ENCODE measurements at places on chromosomes 2 and 18.

- DNase-seq = no peak
These were observed 29.4 kb downstream of the SIX3 start for GRCh38 chr2:44970846-44971450.

GRCh38 chr2:235414422-235414821 is 79.4 kb upstream of the AGAP1 start:
- DNase-seq = no peak

DNA sequence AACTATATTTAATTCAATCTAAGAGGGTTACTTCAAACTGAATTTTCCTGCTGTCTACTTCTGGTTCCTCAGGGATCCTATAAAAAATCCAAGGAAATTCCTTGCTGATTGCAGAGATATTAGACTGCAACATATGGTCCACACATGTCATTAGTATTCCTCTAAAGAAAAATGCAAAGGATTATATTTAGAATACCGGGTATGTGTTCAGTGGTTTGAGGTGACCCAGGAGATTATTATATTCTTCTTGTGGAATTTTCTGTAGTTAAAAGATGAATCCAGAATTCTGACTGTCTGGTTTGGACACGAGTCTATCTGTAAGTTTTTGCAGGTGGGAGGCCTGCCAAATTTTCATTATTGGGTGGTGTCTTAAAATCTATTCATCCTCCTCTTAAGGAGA is 18.2 kb downstream of the HOXD1 start:
- DNase-seq = no peak

DNA sequence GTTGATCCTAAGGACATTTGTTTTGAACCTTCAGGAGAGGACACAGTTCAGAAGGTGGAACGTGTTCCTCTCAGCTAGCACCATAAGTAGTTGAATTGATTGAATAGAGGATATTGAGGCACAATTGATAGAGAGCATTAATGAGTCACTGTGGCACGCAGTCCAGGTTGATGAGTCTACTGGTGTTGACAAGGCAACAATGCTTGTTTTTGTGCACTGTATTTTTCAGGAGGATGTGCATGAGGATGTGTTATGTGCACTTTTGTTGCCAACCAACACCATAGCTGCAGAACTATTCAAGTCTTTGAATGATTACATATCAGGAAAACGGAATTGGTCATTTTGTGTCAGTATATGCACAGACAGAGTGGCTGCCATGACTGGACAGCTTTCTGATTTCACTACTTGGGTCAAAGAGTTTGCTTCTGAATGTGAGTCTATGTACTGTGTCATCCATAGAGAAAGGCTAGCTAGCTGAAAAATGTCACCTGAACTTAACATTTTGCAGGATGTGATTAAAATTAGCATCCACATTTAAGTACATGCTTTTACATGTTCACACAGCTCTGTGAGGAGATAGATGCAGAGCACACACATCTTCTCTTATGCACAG is 140.1 kb upstream of the B3GNT2 start:
- no peak for DNase-seq

DNA sequence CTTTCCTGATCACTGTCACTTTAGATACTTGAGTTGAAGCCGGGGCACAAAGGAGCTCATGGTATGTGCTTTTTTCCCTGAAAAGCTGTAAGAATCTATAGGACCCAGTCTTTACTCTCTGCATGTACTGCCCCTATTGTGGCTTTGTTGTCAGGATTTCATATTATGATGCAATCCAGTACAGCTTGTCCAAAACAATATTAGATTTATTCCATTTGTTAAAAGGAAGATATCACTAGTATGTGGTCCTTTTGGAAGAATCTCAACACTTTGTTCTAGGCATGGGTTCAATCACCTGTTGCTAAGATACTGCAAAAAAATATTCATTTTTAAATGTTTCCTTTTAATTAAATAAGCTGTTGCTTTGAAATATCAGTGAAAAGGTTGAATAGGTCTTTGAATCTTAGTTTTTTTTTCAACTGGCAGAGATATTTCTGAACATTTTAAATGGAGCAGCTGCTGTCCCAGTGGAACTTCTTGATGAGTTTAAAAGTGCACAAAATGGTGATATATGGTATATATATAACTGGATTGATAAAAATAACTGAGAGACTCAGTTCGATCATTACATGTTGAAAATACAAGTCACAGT is 256.6 kb upstream of the NT5C1B start:
- DNase-seq = no peak

- no peak for DNase-seq
These were observed 20.1 kb downstream of the MAPRE2 start for GRCh38 chr18:35061336-35061735.

GRCh38 chr2:19675856-19676460 is 225.8 kb downstream of the TTC32 start:
- DNase-seq = no peak

DNA sequence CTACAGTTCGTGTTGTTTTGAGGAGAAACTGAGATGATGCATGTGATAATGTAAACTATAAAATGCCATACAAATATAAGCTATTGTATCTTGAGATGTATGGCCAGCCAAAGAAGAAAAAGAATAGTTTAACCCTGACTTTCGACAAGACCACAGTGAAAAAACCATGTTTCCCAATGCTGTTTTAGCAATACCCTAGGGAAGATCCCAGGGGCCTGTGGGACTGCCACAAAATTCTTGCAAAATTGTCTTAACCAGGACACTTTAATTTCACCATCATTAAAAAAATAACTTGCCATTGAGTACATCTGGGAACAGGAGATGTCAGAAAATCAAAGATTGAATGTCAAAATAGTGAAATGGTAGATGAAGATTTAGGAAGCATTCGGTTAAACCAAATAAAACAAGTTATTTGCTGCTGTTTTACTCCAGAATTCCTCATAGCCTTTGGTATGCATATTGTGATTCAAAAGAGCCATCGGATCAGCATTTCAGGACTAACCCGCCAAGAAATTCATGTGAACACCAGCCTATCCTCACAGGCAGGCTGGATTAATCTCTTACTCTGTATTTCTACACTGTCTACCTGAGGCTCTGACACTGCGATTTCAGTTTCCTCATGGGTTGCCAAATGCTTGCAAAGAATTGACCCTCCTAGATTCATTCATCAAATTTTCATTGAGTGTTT is 49.0 kb upstream of the SP3 start:
- DNase-seq = no peak

- DNase-seq = no peak
These were observed 118.6 kb downstream of the ANKRD44 start for GRCh38 chr2:197191940-197192322.

GRCh38 chr2:102782933-102783332 is 21.1 kb downstream of the TMEM182 start:
- no peak for DNase-seq

DNA sequence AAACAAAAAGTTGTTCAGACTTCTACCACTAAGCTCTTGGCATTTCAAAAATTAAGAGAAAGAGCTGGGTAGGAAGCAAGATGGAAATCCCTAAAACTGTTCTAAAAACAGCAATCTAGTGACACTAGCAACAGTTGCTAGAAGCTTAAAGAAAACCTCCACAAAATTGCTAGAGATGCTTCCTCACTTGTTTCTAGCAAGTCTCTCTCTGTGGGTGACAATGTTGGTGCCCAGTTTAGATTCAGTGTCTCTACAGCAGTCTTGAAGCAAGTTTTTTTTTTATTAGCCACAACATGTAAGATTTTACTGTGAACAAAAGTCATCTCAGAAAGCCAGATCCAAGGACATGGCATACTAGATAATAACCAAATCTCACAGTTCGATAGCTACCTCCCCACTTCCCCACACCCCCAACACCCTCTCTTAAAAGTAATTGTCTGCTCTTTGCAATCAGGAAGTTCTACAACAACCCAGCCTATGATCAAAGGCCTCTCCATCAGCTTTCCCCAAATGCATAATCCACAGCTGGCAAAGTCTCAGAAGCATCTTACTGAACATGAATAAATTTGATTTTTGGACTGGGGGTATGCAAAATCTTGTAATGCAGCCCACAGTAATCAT is 70.0 kb downstream of the ANKRD44 start:
- DNase-seq = no peak

DNA sequence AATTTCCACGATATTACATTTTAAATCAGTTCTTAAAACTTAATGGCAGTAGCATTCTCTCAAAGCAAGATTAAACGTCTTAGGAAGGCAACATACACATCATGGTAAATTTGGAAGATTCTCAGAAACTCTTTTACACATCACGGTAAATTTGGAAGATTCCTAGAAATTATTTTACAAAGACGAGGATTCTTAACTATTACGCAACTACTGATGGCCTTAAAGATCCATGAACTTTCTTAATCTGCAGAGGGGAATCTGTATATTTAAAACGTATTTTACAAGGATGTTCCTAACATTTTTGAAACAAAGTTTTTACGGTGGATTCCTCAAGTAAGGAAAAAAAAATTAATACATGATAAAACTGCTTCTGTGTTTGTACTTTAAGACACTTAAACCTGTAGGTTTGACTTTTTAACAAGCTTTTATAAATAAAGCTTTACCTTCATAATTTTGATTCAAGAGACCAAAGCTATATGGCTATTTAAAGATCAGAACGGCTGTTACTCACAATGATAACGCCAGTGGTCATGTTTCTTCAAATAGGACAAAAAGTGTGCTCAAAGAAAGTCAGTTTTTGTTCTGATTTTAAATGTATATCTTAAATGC is 1.7 kb downstream of the ATF2 start:
- DNase-seq = no peak

DNA sequence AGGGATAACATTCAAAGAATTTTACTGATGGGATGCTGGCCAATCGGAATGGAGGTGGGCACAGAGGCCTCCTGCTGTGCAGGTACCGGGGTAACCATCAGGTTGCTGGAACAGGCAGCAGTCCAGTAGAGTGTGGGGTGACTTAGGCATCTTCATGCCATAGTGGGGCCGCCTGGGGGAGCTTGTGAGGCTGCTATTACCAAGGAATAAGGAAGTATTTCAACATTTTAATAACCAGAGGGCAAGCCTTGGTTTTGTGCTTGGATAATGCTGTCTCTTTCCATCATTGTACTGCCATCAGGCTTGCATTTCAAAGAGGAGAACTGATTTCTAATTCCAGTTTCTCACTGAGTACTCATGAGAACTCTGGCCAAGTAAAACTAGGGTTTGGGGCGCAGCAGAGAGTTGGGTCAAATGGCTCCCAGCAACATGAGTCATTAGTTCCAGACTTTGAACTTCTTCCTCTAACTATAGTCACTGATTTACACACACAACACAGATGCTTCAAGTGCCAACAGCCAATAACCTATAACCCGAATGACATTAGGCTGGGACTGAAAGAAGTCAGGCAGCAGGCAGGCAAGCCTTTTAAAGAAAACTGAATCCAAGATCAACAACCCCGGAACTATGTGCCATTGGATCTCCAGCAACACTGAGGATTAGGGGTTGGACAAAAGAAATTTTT is 56.1 kb upstream of the FHL2 start:
- no peak for DNase-seq

DNA sequence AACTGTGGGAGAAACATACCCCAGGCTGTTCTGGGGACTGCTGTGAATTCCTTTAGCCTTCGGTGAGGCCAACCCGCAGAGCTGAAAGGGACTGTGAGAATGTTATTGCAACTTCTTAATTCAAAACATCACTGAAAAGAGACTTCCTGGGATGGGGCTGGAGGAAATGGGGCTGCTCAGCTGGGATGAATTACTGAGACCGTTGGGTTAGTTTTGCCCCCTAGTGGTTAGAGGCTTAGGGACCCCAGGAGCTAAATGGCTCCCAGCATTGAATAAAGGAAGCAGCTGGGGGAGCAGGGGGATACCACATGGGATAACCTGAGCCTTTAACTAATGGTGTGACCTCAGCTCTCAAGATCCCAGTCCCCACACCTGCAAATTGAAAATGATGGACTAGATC is 941.1 kb upstream of the FANCL start:
- DNase-seq = no peak

DNA sequence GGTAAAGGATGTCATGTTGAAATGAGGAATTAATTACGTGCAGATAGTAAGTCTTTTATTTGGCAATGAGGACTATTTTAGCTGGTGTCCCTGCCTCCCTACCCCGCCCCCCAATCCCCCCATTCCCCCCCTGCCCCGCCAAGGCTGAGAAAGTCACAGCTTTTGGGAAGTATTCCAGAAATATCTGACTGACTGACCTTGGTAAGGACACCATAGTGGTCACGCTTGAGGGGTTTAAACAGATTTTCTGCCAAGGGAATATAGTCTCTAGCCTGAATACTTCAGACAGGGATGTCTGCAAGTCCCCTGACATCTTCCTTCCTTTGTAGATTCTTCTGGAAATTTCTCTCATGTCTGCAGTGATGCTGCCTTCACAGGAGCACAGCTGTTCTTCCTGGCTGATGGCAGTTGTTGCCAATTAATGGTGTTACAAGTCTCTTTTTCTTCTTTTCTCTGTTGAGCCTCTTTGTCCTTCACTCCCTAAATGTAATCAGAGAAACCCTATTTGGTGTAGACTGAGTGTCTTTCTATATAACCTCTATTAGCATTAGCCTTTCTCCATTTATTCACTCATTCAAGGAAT is 53.7 kb upstream of the MGAT5 start:
- DNase-seq = no peak

- DNase-seq = no peak
These were observed 12.3 kb downstream of the KLF7 start for GRCh38 chr2:207153266-207153975.

DNA sequence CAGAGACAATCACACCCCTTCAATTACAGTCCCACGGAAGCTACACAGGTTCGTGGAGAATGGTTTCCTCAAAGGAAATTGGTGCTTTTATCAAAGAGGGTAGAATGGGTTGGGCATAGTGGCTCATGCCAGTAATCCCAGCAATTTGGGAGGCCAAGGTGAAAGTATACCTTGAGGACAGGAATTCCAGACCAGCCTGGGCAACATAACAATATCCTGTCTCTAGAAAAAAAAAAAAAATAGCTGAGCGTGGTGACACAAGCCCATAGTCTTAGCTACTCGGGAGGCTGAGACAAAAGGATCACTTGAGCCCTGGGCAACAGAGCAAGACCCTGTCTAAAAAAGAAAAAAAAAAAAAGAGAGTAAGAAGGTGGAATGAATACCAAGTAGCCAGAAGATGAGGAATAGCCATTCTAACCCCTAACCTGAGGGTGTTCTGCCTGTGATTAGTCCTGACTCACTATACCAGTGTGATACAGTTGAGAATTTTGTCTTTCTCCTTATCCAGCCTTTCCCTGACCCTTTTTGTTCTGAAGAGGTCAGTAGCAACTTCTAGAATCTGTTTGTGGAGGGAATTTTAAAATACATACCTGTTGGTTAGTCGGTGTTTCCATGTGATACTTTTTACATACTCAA is 283.2 kb downstream of the MREG start:
- no peak for DNase-seq

GRCh38 chr2:18046558-18047212 is 168.2 kb downstream of the KCNS3 start:
- DNase-seq = no peak

- no peak for DNase-seq
These were observed 588.2 kb downstream of the IRS1 start for GRCh38 chr2:226211439-226211838.

- DNase-seq = no peak
These were observed 971.3 kb upstream of the FAM98A start for GRCh38 chr2:34570266-34570872.

GRCh38 chr18:26777351-26778053 is 88.0 kb downstream of the AQP4 start:
- DNase-seq = no peak

Measured in stimulated activated CD4-positive, alpha-beta T cell treated with anti-CD3 and anti-CD28 coated beads, Interleukin-2, amount 100 ng/mL, for 48 hours (primary cell).